AG04450 (cell line): ENCODE measurements at places on chromosomes 6 and 20.
A peak's percentile ranks its signal among the peaks of the same experiment; 100 is the strongest.

DNA sequence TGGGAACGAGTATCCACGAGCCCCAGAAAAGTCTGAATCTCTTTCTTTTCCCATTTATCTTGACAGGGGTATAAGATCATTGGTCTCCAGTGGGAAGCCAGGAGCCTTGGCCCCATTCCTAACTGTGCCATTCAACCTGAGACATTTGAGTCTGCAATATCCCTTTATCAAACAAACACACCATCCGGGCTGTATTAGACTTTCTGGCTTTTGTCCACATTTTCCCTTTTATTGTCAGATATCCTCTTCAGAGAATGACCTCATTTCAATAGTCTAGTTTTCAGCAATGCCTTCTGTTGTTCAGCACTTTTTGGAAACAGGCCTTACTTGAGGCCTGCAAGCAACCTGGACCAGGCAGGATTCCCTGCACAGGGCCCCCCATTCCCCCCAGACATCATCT is 15.7 kb downstream of the BPIFA1 start:
- no peak for DNase-seq

- DNase-seq = no peak
These were observed 17.7 kb upstream of the CCN6 start for GRCh38 chr6:112036088-112036637.

DNA sequence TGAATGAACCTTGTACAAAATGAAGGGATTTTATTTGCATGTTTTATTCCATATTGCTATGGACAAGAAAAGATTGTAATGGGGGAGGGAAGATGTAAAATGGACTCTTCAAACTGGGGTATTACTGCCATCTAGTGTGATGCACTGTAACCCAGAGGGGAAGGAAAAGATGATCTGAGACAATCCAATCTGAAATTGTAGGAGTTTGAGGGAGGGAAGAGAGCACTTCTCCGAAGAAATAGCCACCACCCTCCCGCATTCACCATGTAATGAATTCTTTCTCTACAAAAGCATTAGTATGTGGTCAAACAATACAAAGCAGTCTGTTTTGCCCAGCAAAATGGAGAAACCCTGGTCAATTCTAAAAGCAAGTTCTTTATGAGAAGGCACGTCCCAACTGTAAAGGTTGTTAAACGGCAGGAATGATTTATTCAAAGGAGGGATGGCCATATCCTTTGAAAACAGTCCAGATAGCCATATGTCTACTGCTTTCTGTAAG is 679.5 kb upstream of the NRSN1 start:
- peak; percentile 45 for DNase-seq

GRCh38 chr6:99590728-99591672 is 15.6 kb upstream of the PRDM13 start:
- DNase-seq = no peak

DNA sequence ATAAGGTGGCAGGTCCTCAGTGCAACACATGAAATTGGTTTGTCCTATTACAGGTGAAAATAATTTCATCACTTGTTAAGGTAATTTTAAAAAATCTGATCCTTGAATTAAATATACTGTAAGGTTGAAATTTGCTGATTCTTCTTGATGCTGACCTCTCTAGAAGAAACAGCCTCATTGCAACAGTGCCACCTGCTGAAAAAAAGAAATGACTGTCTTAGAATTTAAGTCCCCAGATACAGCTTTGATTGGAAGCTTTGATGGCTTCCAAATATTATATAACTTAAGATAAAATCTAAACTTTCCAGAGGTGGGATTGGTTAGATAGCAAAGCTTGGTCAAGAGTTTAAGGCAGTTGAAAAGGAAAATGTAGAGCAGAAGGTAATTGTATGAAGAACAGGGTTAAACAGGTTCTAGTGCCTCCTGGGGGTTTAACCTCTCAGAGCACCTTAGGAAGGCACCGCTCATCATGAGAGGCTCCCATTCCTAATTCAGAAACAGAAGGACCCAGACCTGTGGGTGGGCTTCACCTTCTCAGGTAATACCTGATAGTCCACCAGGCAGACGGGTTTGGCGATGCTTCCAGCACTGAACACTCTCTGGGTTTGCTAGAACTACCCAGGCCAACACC is 401.0 kb downstream of the PAX1 start:
- DNase-seq = no peak

DNA sequence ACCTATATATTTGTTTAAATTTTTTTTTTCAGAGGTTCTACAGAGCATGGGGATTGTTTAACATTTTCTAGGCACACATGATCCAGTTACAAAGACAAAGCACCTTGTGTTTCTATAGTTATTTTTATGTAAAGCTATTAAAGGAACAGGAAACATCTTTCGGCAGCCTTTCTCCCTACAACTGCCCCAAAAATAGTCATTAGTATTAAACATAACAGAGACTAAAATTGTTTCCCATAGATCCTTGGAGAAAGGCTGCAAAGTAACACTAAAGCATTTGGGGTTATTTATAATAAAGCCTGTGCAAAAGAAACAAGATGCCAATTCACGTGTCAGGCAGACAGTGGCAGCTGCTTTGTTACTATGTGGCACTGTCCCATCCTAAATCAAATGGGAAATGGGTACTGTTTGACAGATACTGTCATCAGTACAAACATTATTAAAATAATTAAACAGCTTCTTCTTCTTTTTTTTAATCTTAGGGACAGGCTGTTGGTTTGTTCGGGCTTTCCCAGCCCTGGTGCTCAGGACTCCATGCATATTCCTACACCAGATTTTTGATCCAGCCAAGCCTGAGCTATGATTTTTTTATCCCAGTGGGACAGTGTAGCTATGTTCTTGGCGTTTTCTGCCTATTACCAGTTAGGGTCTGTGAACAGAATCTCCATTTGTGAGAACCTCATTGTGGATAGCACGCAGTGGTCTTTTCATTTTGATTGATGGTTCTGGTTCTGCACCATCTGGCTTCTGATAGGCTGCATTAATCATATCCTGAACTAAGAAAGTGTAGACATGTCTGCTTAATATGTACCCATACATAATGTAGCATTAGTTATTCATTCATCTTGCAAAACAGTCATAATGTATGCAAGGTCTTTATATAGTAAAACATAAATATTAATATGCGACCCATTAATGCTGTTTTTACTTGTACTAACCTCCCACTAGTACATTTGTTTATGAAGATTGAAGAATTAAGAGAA is 460.4 kb upstream of the SOX4 start:
- no peak for DNase-seq

- no peak for DNase-seq
These were observed 45.9 kb downstream of the RARS2 start for GRCh38 chr6:87543696-87544473.
